ENCODE measurements at places on chromosomes 12 and 14.

DNA sequence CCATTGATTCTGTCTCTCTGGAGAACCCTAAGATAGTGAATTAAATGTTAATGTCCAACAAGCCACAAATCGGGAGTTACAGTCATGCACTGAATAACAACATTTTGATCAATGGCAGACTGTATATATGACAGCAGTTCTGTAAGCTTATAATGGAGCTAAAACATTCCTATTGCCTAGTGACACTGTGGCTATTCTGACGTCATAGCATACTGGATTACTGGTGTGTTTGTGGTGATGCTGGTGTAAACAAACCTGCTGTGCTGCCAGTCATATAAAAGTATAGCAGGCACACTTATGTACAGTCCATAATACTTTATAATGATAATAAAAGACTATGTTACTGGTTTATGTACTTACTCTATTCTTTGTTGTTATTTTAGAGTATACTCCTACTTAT is 56.7 kb upstream of the BICD1 start:
- no peak for DNase-seq

- DNase-seq, result no peak
Measured at GRCh38 chr14:75647640-75648039, 13.0 kb downstream of the ERG28 start.

GRCh38 chr14:77910506-77910905 is 110.6 kb downstream of the ADCK1 start:
- DNase-seq, result no peak

GRCh38 chr14:68627050-68627867 is 165.6 kb downstream of the ZFP36L1 start:
- no peak for DNase-seq

DNA sequence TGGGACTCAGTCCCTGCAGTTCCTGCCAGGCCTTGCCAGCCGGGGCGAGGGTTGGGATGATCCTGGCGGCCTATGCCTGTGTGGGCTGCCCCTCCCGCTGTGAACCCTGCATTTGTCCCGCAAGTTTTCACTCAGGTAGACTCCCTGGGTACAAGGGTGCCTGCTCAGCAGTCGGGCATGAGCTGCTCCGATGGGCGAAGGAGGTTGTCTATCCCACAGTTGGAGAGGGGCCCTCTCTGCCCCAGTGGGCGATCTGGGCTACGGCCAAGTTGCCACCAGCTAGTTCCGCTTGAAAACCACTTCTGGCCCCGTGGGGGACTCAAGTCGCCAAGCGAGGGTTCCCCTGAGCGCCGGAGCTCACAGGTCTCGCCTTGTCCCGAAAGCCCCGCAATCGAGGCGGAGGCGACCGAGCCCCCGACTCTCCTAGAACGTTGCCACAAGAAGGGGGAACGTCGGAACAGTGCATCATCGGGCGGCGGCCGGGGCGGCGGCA is 365 bp upstream of the TPI1 start:
- DNase-seq, result no peak

DNA sequence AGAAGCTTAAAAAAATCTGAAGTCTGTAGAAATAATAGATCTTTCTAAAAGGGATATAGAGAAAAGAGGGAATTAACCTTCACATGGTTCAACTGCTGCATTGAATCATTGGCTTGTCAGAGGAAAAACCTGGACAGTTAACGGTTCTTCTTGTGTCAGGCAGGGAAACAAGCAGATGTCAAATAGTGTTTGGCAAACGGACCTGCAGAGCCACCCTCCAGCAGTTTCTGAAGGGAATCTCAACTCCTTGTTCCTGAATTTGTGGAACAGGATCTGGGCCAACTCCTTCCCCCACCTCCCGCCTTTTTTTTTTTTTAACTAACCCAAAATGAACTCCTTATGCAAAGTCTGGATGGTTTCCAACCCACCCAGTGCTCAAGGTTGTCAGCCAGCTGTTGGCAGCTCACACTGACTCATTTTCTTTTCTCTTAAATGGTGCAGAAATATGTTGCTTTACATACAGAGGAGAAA is 187.3 kb downstream of the CAND1 start:
- DNase-seq, result peak; percentile 81

GRCh38 chr12:109722721-109723094 is 9.1 kb downstream of the FAM222A start:
- no peak for DNase-seq

GRCh38 chr12:54749191-54749818 is 101.1 kb upstream of the DCD start:
- peak; percentile 34 for DNase-seq

DNA sequence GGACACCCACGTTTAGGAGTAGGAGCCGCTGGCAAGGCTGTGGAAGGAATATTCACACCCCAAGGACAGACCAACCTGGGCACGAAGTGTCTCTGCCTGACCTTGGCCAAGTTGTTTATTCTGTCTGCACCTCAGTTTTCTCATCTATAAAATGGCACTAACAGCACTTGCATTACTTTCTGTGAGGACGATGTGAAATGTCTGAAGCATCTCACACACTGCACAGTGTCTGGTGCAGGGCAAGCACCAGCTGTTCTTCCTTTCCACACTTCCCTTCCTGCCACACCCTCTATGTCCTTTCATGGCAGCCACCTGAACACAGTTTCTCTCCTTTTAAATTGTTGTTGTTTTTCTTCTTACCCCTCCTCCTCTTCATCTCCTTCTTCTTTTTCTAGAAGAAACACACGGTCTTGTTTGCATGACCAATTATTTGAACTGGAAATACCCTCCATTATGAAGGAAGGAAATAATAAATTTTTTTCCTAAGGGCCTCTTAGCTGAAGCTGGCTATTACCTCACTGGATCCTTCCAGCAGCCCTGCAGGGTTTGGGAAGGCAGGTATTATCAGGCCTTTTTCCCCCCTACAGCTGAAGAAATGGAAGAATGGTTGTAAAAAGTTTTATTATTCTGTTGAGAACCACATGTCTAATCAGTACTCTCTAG is 42.9 kb upstream of the ATP23 start:
- DNase-seq, result peak; percentile 12

- DNase-seq, result no peak
Measured at GRCh38 chr12:120470150-120470784, 719 bp upstream of the SRSF9 start.
